Activated CD4-positive, alpha-beta T cell treated with anti-CD3 and anti-CD28 coated beads, Interleukin-2, amount 50 U/mL, for 24 hours (primary cell): ENCODE measurements at places on chromosomes 7 and 10.

DNA sequence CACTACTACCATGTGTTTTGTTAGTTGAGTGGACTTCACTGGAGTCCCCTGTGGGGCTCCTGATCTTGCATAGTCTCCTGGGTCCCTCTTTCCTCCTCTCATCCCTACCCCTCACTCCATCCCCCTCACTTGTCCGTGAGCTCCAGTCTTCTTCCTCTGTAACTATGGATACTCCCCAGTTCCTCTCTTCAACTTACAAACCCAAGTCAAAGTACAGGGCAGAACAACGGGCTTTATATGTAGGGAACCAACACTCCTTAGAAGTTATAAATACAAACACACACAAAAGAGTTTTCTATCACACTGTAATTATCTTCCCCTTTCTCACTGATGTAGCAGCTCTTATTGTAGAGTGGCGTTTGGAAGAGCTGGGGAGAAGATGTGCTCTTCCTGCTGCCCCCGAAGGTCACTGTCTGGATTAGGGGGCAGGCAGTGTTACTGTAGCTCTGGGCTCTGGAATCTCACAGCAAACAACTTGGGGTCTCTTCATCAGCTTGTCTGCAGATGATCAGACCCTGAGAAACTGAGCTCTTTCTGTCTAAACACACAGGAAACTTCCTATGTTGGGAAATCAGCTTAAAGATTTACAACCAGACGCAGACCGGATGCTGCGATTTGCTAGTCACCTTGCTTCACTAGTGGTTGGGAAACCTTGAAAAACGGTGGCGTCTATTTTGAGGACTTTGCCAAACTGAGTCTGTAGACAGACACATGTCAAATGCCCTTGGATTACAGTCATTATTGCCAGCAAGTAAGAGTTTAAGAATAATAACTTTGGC, 13.6 kb downstream of the SNX10 start:
- peak; percentile 9 for DNase-seq

- DNase-seq, result no peak
These were observed 50.1 kb downstream of the SFTPD start for GRCh38 chr10:79898597-79899325.

DNA sequence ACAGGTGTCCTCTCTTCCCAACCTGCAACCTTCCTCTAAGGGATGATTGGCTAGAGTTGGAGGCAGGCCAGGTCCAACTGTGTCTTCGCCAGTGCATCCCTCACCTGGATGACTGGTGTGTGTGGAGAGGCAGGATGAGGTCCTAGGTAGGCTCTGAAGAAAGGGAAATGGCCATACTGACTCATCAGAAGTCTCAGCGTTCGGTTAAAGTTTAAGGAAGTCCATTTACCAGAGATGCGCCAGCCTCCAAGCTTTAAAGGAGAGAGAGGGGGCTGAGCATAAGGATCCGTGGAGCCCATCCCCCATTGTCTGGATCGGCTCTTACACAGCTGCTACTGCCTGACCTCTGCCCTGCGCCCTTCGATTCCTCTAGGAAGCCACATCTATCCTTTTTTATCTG, 4.4 kb downstream of the KEL start:
- no peak for DNase-seq

GRCh38 chr10:112466802-112467201, 19.8 kb downstream of the VTI1A start:
- DNase-seq, result no peak

DNA sequence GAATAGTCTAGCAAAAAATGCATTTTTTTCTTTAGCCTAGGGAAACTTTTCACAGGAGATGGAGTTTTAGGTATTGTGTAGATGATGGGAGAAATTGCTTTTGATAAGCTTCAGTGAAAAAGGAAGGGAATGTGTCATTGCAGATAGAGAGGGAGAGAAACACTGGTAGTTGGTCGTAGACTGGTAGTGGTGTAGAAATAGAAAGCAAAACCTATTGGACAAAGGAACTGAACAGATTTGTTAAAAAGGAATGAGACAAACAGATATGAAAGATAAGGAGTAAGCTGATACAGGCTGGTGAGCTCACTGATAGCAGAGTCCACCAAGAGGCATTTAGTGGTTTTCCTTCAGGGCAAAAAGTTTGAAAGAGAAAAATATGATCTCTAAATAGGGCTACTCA, 94.3 kb downstream of the ZEB1 start:
- DNase-seq, result no peak

DNA sequence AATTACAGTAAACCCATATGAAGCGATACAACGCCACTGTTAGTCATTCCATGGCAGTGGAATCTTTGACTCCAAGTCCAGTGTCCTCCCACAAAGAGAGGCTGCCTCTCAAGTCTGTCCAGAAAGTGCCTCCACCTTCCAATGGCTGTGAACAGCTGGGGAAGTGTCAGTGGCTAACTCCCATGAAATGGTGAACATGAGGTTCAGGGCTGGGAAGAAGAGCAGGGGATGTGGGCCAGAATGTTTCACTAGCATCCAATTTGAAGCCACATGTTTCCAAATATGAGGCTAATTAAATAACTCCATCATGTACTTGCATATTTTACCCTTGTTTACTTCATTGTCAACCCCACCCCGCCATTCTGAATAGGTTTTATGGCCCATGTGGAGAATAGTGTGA, 53.1 kb upstream of the CHST15 start:
- no peak for DNase-seq

DNA sequence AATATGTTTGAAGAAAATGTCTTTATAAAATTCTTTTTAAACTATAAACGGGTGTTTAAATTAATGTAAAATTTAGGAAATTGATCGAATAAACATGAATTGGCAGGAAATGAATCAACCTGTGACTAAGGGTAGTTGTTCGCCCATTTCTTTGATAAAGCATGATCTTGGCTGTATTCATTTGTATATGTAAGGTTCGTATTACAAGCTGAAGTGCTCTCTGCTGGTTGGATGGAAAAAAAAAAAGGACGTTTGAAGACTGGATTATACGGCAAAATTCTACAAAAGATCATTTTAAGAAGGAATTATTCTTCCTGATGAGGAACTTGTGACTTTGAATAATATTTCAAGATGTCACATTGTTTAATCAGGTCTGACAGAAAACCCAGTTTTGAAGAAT, 185.4 kb upstream of the ANK3 start:
- no peak for DNase-seq

DNA sequence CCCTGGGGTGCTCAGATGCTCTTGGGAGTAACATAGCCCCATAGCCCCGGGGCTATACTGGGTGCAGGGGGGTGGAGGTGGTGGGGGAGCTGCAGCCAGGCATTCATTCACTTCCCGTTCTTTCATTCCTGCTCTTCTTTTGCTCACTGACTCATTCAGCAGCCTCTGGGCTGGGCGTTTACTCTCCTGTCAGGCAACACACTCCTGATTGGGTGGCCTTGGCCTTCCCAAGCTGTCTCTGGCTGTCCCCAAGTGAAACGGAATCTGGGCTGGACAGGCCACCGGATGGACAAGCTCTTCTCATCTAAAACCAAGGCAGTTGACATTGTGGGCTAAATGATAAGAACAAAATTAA, 34.6 kb downstream of the CHST3 start:
- no peak for DNase-seq

DNA sequence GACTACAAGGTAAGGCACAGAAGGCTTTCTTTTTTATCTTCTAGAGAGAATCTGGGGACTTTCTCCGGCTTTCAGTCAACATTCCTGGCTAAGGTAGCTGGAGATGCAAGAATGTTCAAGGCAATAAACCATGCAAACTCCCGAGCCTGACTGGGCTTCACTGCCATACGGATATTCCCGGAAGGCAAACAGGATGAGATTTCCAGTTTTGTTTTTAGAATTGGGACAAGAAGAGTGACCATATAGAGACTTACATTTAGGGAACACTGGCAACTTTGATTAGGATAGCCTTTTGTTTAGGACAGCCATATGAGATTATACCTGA, 269 bp downstream of the CALD1 start:
- no peak for DNase-seq

DNA sequence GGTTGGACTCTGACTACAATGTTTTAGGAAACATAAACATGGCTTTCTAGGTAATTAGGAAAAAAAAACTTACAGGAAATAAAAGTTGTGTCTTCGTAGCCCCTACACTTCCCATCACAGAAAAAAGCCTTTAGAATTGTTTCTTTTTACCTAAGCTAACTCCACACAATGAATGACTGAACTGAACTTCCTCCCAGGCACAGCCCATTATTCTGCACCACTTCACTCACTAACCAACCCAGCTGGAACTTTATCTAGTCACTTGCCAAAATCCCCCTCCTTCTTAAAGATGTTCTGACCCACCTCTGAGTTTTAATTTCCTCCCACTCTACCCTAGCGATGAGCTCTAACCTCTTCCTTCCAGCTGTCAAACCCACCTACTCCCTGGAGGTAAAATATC, 91.7 kb upstream of the MEOX2 start:
- DNase-seq, result no peak

DNA sequence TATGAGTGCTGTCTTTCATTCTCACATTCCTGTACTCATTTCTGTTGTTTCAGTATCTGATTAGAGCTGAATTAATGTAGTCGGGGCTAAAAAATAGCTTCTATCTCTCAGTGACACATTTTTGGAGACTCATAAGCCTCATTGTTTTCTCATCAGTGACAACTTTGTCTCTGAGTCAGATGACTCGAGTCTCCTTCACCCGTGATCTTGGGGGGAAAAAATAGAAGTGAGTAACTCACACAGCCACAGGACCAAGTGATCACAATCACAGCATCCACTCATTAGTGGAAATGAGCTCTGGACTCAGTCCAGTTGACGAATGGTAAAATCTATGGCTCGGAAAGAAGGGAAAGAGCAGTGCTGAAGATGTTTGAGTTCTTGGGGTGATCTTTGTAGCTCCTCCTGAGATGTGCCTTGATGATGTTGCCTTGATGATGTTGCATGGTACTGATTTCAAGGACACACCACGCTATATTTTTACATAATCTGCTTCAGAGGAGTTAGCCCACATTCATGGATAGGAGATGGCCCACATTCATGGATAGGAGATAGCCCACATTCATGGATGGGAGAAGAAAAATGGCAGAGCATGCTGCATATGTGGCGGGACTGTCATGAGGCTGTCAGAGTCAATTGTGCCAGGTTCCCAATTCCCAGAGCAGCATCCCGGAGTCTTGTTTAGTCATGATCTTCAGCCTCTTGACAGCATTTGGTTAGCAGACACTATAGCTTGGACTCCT, 214.7 kb downstream of the CELF2 start:
- DNase-seq, result no peak

DNA sequence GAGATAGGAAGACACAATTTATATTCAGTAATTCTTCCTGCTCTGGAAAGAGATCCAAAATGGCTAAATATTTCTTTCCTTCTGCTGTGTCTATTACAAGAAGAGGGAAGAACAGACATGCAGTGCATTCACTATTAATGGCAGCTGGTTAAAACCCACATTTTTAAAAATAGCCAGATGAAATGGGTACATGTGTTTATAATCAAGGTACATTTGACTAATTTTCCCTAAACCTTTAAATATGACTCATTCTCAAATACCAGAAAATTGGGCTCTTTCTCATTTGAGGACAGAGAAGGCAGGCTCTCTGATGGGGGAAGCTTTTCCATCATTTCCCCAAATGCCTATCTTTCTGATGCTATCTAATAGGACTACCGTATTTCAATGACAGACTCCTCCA, 215.7 kb upstream of the HABP2 start:
- DNase-seq, result no peak

DNA sequence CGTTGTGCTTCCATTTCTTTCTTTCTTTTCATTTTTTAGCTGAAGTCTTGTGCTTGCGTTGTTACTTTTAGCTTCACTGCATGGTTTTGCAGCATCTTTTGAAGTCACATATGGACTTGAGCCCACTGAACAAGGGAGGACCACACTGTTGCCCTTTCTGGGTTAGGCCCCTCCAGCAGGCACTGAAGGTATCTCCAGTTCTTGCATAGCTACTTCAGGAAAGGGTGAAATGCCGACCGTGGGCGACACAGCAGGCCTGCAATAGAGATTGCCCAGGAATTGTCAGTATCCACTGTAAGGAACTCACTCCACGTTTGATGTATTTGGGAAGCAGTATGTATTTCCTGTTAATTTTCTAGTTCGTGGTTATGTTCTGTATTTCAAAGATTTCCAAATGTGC, 85.1 kb downstream of the WDR37 start:
- no peak for DNase-seq

GRCh38 chr7:101729241-101729883, 88.1 kb upstream of the CUX1 start:
- no peak for DNase-seq

- peak; percentile 11 for DNase-seq
These were observed 87.1 kb downstream of the SLC16A9 start for GRCh38 chr10:59622320-59623132.

DNA sequence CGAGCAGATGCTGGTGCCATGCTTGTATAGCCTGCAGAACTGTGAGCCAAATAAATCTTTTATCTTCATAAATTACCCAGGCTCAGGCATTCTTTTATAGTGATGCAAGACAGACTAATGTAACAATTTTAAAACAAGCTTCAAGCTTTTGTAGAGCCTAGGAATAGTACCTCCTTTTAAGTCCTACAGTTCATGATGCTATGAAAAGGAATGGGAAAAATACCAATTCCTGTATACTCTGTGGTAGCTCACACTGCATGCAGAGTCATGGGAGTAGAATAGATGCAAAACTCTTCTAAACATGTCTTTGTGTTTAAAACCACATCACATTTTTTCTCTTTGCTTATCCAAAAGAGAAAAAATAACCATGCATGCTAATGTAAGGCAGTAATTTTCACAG, 66.6 kb upstream of the WNT16 start:
- no peak for DNase-seq

GRCh38 chr7:134782121-134782623, 2.7 kb downstream of the CALD1 start:
- DNase-seq, result no peak

- DNase-seq, result no peak
These were observed 385.4 kb upstream of the ANKRD30A start for GRCh38 chr10:36739884-36740445.

DNA sequence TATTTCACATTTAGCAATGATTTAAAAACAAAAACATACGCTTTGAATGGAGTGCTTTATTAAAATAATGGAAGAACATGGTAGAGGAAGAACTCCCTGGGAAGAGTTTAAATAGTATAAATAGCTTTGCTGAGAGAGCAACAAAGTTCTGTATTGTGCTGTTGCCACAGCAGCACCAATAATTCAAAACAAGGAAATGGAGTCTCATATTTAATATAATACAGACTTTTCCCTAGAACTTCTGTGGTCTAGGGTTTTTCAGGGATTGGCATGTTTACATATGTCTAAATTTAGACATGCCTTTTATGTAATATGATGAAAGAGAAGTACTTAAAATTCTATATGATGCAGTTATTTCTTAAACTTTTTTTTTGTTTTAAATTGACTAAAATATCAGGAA, 217.2 kb upstream of the HDAC9 start:
- DNase-seq, result no peak
